Activated T-cell treated with anti-CD3 and anti-CD28 coated beads, Interleukin-2, amount 50 U/mL, for 48 hours (primary cell): ENCODE measurements at places on chromosomes 5 and 9.

DNA sequence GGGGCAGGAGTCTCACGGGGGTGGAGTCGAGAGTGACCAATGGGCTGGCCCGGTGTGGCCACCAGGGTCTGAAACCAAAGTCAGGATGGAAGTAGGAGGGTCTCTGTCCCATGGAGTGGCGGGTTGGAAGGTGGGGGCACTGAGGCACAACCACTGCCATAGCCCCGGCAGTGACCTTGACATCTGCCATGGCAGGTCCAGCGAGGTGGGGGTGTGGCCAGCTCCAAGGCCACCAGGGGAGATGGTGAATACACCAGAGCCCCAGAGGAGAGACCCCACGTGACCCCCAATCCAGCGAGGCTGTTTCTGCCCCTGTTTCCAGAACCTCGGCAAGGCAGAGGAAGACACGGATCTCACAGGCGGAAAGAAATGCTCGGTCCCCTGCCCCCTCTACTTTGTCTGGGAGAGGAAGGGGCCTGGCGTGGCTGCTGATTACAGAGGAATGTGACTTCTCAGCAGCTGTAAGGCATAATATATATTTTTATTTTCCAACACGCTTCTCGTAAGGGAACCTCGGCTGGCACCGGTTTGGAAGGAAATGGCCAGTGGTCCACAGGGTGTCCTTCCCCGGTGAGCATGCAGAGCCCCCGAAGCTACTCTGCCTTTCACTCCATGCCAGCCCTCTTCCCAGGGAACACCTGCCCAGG, 105.7 kb upstream of the SARDH start:
- no peak for DNase-seq

- DNase-seq, result no peak
These were observed 681 bp upstream of the LHFPL2 start for GRCh38 chr5:78649211-78649695.

DNA sequence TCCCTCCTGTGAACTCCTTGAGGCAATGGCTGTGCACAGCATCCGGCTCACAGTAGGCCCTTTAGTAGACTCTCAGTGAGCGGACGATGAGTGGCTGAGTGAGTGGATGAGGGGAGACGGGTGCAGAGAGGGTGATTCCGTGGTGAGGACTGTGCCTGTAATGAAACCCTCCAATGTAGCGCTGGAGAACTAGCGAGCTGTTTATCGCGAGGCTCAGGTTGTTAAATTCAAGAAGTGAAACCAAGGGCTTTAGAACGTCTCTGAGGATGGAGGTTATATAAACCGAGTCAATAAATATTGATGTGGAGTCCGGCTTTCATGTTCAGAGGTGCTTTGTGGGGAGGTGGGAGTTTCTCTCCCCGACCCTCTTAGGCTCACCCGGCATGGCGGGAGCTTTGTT, 53.2 kb downstream of the NSG2 start:
- DNase-seq, result no peak

DNA sequence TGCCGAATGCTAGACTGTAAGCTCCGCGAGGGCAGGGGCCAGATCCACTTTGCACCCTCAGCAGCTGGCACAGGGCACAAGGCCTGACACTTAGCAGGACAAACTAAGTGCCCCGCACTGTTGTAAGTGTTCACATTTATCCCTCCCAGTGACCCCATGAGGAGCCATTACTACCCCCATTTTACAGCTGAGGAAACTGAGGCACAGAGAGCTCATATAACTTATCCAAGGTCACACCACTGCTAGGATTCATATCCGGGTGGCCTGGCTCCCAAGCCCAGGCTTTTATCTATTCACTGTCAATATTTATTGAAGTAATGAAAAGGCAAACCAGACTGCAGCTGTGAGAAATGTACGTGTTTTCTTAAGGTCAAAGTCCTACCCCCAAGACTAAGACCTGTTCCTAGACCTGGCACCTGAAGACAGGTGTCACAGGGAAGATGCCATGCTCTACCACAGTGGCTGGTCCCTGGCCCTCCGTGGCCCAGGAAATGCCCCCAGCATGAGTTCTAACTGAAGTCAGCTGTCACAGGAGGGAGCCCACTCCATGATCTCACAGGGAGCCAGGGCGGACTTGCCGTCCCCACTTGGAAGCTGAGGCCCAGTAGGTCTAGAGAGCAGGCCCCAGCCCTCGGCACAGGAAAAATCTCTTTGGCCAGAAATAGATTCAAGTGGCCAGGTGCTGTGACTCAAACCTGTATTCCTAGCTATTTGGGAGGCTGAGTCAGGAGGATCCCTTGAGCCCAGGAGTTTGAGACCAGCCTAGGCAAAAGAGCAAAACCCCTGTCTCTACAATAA, 74.7 kb upstream of the IL17B start:
- DNase-seq, result no peak

DNA sequence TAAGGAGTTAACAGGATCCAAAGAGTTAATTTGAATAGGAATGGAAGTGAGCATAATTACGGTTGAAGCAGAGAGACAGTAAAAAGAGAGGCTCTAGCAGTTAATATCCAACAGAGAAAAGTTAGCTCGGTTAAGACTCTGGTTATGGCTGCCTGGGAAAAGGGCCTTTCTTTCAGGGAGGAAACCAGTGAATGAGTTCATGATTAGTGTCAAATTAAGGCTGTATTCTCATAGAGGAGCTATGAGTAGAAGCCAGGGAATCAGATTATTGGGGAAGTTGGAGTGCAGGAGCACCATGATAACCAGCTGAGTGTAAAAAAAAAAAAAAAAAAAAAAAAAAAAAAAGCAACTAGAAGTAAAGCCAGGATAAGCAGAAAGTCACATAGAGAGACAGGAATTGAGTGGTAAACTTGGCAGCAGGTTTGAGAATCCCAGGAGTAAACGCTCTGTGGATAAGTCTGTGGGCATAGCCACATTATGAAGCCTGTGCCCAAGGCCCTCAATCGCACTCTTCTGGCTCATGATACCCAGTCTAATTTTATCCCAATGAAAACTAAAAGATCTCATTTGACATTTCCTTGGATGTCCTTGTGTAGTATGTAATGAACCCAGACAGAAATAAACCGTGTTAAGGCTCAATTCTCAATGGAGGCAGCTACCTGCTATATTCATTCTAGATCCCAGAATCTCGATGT, 372.6 kb upstream of the MPDZ start:
- no peak for DNase-seq

GRCh38 chr5:132478366-132478871, 12.2 kb downstream of the IRF1 start:
- DNase-seq, result peak; percentile 51

- DNase-seq, result no peak
These were observed 40.0 kb upstream of the MYO10 start for GRCh38 chr5:16975950-16976624.

- peak; percentile 74 for DNase-seq
These were observed 43.3 kb upstream of the NCS1 start for GRCh38 chr9:130128733-130129431.

- no peak for DNase-seq
These were observed 149.5 kb downstream of the ADAMTSL1 start for GRCh38 chr9:18623221-18624079.
